ENCODE measurements at places on chromosomes 11 and 22. TPM values are rescaled to one million over a fixed set of nuclear protein-coding genes. Genes with fewer than 3 reads are reported as not detected.

DNA sequence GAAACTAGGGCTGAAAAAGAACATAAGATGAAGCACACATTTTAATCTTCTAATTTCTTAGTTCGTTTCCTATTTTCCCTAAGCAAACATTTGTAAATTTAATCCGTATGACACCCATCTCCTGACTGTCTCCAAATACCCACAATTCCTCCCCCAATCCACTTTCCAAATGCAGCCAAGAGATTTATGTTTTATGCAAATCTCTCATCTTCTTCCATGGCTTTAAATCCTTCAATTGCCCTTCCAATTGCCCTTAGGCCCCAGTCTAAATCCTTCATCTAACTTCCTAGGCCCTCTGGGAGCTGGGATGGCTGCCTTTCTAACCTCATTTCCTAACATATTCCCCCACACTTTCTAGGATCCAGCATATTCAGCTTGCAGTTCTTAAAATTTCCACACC is 18.0 kb upstream of the POU2AF1 start:
- DNase-seq: no peak

- DNase-seq: no peak
Measured at GRCh38 chr11:116427903-116428637, 344.7 kb downstream of the BUD13 start.

- no peak for DNase-seq
Measured at GRCh38 chr11:60183591-60184205, 815 bp upstream of the MS4A6A start.

DNA sequence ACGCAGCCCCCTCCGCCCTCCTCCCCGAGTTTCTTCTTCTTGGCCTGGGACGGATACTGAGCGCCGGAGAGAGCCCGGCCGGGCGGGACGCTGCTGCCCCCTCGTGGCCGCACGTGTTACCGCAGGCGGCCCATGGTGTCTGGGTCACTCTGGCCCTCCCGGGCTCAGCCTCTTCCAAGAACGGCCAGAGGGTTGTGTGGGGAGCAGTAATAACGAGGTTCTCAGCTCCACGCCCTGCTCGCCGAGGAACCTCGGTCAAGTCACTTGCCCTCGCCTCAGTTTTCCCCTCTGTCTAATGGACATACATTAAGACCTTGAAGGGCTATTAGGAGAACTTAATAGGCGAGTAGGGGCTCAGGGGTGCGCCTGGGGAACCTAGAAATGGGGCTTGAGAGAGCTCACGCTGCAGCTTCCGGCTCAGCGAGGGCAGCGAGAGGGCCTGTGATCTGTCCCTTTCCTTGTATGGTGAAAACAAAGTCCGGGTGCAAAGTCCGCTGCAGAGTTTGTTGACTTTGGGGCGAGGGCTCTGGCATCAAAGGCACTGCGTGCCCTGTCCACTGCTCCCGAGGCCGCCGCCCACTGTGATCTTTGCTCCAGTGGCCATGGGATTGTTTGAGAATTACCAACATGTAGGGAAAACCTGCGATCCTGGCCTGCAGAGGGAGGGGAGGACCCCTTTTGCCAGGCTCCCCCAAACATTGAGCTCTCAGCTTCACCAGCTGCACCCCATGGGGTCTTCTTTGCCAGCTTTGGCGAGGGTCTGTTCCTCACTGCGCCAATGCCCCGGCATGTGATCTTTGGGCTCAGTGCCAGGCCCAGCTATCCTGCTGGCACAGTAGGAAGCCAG is 14.4 kb upstream of the LRP5 start:
- peak; percentile 84 for DNase-seq

Gene PCNX3
- 57.6 TPM for total RNA-seq

Gene BEST1
- total RNA-seq: 9.4 TPM
